ENCODE measurements at places on chromosomes 2 and 18.

DNA sequence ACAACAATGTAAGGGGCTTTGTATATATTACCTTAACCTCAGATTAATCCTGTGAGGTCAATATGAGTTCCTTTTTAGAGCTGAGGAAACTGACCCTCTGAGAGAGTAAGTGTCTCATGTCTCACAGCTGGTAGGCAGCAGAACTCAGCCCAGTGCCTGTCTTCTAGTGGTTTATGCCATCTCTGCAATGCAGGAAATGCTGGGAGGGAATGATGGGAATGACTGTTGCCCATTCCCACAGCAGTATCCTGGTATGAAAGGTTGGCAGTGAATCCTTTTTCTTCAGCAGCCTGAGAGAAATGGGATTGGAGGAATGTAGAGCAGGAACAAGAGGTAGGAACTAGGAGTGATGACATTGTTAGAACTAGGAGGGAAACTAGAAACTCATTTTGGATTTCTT is 6.0 kb downstream of the MRPL30 start:
- DNase-seq, result no peak

DNA sequence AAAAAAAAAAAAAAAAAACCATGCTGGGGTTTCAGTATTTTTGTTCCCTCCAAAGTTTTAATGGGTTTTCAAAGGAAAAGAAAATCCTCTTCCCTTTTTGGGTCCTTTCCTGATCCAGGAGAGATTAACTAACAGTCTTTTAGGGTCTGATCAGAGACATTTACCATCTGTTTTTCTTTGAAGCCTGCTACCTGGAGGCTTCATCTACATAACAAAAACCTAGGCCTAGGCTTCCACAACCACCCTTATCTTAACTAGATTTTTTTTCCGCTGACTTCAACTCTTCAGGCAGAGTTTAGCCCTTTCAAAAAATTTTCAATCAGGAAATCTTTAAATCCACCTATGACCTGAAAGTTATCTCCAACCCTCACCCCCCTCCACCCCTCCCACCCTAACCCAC is 154.7 kb downstream of the MBD2 start:
- no peak for DNase-seq

GRCh38 chr2:15826273-15826717 is 114.1 kb upstream of the MYCN start:
- DNase-seq, result no peak

DNA sequence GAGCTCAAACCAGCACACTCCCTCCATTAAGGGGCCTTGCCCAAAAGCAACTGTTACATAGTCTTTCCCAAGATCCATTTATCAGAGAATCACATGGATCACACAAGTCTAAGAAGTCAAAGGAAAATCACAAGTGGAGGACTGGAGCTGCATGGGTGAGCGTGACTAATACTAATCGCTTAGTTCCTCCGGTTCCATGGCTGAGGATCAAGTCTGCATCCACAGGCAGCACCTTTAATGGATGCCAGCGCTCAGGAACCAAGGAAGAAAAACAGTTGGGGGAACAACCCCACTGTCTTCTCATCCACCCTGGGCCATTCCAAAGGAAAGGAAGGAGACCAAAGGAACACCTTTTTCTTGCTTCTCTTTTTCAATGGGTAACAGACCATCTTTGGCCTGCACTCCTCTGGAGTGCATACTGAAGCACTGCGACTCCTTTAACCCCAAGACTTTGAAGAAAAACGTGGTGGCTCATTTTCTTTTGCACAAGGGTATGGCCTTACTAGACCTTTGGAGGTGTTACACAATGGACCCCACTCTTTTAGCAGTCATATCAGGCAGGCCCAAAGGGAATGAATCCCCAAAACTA is 9.2 kb upstream of the WDR33 start:
- no peak for DNase-seq

GRCh38 chr2:227462972-227463931 is 8.7 kb upstream of the AGFG1 start:
- no peak for DNase-seq

DNA sequence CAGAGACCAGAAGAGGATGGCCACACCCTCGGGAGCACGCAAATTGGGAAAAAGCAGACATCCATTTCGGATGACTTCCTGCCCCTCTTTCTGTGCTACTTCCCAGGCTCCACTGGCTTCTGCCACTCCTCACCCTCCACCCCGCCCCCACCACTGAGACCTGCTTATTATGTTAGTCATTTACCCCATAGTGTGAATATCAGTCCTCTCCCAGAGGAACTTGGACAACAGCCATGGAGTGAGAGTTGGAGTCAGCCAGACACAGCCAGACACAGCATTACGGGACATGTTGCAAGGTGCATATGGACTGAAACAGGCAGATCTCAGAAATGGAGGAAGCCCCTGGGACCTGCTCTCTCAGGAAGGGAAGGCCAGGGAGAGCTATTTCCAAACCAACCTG is 51.8 kb downstream of the CTIF start:
- DNase-seq, result peak; percentile 83

- no peak for DNase-seq
Measured at GRCh38 chr18:46866523-46866922, 50.8 kb downstream of the PIAS2 start.

DNA sequence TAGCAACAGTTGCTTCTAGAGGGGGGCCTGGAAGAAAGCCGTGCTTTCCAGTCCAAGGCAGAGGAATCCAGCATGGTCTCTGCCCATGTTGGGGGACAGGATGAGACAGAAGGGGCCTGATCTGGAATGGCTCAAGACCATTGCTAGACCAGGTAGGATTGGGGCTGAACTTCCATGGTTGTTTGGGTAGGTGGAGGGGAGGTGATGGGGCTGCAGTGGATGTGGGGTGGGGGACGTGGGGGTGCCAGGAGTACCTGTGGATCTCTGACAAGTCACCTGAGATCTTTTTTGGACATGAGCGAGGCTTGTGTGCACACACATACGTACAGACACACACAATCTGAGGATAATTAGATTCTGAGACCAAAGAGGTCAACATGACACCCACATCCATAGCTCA is 228.7 kb upstream of the SKOR2 start:
- no peak for DNase-seq
